Fibroblast of mammary gland (primary cell): ENCODE measurements at places on chromosomes 1 and 21.

DNA sequence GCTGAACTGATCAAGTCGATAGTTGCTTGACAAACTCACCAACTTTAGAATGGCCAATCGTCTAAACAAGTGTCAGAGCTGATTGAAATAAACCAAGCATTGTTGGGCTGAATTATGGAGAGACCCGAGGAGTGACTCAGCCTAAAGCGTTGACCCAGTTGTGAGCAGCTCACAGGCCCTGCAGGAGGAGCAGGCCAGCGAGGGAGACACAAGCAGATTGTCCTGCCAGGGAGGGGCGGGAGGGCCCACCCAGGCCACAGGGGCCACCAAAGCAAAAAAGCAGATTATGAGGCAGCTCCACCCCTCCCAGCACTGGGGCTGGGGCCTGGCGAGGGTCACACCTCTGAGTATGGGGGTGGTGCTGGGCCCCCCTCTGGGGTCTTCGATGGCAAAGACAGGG is 10.1 kb upstream of the MATN1 start:
- DNase-seq: no peak

GRCh38 chr1:185027252-185027882 is 18.0 kb upstream of the RNF2 start:
- no peak for DNase-seq

DNA sequence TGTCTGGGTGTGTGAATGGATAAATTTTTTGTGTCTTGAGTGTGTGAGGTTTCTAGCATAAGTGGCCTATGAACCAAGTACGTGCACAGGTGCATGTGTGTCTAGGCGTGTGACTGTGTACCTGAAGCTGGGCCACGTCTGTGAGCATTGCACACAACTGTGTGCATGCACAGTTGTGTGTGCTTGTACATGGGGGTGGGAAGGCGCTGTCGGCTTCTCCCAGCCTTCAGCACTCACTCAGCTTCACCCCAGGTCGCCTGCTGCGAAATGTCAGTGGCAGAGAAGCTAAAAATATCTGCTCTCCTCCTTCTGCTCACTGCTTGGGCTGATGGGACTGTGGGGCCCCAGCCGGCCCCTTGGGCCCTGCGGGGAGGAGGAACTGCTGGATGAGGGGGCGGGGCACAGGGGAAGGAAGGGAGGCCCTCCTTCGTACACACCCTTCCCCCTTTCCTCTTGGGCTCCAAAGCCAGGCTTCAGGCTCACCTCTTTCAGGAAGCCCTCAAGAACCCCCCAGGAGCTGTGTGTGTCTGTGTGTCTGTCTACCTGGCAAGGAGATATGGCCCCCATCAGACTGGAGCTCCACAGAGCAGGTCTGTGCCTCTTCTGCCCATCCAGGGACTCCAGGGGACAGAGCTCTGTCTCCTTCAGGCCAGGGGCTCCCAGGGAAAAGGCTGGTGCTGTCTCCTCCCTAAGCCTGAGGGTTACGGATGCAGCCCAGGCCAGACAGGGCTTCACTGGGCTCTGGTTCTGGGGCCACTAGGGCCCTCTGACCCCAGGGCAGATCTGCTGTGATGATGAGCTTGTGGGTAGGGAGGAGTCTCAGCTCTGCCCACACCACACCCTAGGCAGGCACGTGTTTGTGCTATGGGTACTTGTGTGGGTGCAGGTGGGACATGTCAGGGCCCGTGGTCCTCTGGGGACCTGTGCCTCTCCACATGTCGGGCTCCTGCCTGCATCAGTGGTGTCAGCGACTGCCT is 35.6 kb upstream of the WASF2 start:
- DNase-seq: no peak

GRCh38 chr1:185074307-185074706 is 28.9 kb downstream of the RNF2 start:
- peak; percentile 37 for DNase-seq

DNA sequence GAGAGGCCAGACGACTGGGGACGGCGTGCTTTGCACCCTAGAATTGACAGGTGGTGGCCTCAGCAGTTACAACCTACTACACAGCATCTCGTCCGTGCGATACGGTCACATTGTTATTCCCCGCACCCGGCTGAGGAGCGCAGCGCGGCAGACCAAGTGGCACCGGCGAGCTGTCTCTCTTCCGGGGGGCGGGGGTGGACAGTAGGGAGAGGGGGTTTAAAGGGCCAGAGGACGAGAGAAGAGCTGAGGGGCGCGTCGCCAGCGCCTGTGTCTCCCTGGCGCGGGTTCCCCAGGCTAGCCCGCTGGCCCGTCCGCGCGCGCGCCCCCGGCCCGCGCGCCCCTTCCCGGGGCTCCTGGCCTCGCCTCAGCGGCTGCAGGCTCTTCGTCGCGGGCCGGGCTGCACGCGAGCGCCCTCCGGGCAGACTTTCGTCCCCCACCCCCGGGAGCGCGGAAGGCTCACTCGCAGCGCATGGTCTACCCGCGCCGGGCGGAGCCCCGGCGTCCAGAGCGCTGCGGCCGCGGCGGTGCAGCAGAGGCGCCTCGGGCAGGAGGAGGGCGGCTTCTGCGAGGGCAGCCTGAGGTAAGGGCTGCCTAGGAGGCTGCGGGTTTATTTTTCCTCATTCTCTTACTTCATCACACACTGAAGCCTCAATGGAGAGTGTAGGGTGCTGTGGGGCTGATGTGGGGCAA is at the start of gene PDE4B:
Gene PDE4B (plus strand): TSS at position 227 of the 690 bp plus-strand sequence.
- DNase-seq: peak; percentile 21

GRCh38 chr1:96116731-96117130 is 604.9 kb upstream of the PTBP2 start:
- no peak for DNase-seq

DNA sequence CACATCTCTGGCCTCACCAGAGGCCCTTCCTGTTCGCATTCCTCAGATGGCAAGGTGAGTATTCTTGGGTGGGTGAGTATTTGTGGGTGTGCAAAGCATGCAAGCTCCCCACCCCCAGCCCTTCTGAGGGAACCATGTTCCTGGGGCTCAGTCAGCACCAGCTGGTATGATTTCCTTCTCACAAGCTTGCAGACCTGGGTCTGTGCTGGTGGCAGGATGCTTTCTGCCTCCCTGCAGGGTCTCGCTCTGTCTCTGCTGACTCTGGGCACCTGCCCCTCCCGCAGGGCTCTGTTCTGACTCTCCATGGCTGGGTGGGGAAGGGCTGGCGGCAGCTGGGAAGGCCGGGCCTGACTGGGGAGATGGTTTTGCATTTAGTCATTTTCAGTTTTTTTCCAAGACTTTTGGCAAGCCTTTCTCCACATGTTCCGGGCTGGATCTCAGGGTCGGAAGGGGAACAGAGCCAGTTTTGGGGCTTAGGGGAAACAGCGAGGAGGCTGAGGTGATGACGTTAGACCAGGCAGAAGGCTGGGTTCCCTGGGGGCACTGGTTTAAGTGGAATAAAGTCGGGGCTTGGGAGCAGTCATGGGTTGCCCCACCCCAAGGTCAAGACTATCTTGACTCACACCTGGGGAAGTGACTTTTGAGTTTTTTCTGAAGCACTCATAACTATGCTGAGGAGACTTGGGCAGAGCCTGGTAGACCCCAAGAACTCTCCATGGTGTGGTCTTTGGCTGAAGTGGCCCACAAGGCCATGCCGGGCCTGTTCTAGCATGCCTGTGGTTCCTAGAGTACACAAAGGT is 6.2 kb downstream of the RASSF5 start:
- peak; percentile 97 for DNase-seq

DNA sequence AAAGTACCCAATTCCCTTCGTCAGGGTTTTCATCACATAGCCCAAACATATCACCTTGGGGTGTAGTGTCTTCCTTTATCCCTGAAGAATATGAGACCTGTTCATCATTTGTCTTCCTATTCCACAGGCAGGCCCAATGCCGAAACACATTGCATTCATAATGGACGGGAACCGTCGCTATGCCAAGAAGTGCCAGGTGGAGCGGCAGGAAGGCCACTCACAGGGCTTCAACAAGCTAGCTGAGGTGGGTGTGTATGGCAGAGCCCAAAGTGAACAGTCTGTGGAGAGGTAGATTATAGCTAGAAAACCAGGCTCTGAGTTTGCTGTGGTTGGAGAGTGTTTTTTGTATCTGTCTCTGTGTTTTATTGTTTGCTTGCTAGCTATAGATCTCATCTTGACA is 5.9 kb downstream of the DHDDS start:
- DNase-seq: no peak

DNA sequence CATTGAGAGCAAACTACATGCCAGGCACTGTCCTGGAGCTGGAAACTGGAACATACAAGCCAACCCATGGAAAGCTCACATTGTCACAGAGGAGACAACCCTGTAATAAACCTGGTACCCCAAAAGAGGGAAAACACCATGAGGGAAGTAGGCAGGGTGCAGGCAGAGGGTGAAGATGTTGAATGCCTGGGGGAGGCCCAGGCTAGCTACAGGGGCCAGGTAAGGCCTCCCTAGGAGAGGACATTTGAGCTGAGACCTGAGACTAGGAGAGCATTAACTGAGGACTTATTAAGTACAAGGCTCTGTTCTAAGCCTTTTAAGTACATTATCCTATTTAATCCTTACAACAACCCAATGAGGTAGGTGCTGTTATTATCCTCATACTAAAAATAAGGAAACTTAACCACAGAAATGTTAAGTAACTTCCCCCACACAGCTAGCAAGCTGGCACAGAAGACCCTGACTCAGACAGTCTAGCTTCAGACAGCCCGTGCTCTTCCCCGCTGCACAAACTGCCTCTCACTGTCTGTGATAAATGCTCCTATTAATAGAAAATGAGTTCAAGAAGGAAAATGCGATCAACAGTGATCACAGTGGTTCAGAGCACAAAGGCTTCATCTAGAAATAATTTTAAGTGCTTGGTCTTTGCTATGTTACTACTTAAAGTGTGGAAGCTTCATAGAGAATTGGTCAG is 41.8 kb downstream of the ZNF281 start:
- peak; percentile 88 for DNase-seq

DNA sequence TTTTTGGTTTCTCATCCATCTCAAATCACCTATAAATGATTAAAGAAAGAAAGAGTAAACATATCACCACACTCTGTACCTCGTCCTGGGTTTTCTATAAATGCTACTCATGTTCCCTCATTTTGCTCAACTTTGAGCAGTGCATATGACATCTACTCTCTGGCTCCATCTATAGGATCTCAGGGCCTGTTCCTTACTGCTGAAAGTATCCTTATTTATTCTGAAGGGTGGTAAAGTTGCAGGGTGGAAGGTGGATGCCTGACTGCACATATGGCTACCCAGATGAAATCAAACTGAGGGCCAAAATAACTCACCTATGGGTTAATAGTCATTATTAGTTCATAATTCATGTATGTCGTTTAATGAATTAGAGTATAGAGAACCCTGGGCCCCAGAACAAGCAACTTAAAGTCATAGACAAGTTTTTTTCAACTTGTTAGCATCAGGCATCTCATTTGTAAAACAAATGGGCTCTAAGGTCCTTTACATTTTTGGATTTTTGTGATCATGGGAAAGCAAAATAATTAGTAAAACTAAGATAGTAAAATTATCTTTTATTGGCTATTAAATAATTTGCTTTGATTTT is 46.5 kb downstream of the NCF2 start:
- peak; percentile 75 for DNase-seq

GRCh38 chr1:48960320-48960719 is 183.6 kb upstream of the BEND5 start:
- peak; percentile 36 for DNase-seq

- no peak for DNase-seq
Measured at GRCh38 chr21:38506661-38507281, 8.5 kb upstream of the ERG start.
